Stimulated activated CD4-positive, alpha-beta T cell treated with anti-CD3 and anti-CD28 coated beads, TNF-alpha, amount 100 ng/mL, for 4 hours (primary cell): ENCODE measurements at places on chromosomes 12 and 14.

GRCh38 chr14:47846008-47846407 is 170.6 kb upstream of the MDGA2 start:
- DNase-seq: no peak

DNA sequence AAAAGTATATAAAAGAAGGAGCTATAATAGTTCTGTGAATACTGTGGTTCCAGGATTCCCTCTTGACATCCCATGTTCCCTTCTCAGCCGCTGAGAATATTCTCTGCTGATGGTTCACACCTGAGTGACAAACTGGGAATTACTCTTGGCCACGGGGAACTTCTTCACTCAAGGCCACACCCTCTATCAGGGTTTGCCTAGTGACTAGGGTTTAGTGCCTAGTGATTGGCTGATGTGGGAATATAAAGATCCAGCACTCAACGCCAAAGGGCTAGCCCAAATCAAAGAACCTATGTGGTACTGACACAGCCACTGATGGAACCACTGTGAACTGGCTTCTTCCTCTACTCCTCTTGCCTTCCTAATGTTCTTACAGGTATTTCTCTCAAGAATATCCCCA is 248.4 kb downstream of the ASCL1 start:
- no peak for DNase-seq

DNA sequence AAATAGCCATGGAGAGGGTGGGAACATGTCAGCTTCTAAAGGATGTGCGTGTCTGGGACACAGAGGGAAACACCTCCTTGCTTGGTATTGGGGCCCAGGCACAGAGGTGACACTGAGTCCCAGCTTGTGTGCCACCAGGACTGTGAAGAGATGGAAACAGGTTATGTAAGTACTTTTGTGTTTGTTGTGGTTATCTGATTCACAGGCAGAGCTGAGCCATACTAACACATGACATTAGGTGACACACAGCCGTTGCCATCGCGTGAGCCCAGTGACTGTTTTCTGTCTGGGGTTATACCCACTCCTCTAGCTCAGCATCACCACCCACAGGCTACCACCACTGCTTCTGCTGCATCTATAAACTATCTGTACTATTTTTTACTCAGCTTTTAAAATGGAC is 12.1 kb upstream of the FLVCR2 start:
- peak; percentile 71 for DNase-seq

- no peak for DNase-seq
Measured at GRCh38 chr14:34137001-34137745, 186.3 kb upstream of the EGLN3 start.
